ENCODE measurements at places on chromosomes 3 and 15. TPM values are rescaled to one million over a fixed set of nuclear protein-coding genes. Genes with fewer than 3 reads are reported as not detected.

Gene FAM227B
- total RNA-seq: 4.5 TPM

Gene EPHA6
- not detected for total RNA-seq

Gene NDN
- total RNA-seq: 30.7 TPM

Gene LAMB2
- total RNA-seq: 489 TPM

Gene EDC3
- 31.5 TPM for total RNA-seq

Data from upper lobe of right lung (tissue), 1 donor.